ENCODE measurements at places on chromosomes 4 and X.
A peak's percentile ranks its signal among the peaks of the same experiment; 100 is the strongest.

GRCh38 chr4:48680848-48681568 lies 99.1 kb downstream of the FRYL start:
- no peak for DNase-seq

- DNase-seq, result no peak
Observed at GRCh38 chrX:118503260-118504041, 7.8 kb downstream of the DOCK11 start.

DNA sequence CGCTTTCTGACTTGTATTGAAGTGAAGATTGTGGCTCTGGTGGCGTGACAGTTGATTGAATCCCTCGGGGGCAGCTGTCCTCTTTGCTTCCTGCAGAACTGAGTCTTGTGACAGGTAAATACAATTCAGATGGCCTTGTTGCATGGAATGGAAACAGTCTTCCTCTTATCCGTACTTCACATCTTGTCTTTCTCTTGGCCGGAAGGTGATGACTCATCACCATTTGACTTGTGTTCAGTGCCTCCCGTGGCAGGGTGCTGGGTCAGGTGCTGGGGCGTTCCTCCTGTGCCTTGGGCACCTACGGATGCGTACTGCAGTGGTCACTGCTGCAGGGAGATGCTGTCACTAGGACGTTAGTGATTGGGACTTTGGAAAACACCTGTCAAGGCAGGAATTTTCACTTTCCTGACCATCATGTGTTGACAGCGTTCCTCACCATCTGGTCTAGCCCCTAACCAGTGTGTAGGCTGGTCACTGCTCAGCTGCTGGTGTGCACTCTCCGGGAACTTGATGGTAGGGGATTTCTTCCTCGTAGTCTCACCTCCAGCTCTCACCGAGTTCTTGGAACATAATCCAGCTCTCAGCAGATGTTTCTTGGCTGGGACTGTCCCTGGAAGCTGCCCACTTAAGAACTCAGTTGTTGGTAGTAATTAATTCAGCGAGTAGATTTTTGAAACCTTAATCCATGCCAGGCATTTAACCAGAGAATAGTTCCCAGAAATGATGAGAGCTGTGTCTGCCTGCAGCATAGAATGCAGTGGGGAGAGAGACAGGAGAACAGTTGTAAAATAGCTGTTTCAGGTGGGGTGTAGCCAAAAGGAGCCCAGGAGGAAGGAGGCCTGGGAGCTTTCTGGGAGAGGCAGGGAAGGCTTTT lies 7.2 kb downstream of the TBC1D14 start:
- DNase-seq, result peak; percentile 65

DNA sequence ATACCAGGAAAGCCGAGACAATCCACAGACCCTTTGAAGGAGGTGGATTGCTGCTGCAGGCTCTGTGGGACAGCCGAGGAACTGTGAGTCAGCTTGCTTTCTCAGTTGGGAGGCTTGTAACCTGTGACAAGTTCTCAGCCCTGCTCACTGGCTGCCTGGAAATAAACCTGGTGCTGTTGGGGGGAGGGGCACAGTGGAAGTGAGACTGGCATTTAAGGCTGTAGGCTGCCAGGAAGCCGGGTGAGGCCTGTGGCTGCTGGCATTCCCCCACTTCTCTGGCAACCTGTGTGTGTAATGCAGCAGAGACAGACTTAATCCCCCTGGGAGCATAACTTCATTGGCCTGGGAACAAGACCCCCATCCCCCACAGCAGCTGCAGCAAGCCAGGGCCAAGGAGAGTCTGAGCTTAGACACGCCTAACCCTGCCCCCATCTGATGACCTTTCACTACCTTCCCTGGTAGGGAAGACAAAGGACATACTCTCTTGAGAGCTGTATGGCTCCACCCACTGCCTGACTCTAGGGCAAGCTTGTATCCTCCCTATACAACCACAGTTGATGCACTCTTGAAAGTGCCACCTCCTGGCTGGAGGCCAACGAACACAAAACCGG lies 64.1 kb downstream of the ALPK1 start:
- no peak for DNase-seq

GRCh38 chr4:147550626-147551246 lies 66.5 kb upstream of the TMEM184C start:
- DNase-seq, result no peak

GRCh38 chrX:153921070-153921469 lies 5.0 kb downstream of the ARHGAP4 start:
- DNase-seq, result no peak

- no peak for DNase-seq
Observed at GRCh38 chr4:71167083-71167482, 171.7 kb upstream of the SLC4A4 start.

DNA sequence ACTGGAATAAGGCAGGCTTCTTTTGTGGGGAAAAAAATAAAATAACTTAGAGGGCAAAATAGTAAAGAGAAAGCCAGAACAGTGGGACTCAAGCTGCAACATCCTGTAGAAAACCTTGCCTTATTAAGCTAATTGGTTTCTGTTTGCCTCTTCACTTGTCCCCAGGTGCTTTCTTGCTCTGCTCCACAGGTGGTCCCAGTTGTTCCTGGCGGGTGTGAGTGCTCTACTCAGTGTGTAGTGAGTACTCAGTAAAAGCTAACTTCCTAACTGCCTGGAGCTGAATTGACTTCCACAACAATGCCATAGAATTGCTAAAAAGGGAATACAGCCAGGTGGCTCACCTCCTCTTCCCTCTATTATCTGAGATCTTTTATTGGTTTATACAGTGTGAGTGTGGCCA lies 930.2 kb downstream of the C4orf33 start:
- DNase-seq, result no peak

GRCh38 chr4:130028552-130028951 lies 932.6 kb downstream of the C4orf33 start:
- DNase-seq, result no peak

- no peak for DNase-seq
Observed at GRCh38 chrX:21661316-21661715, 3.2 kb upstream of the KLHL34 start.

- DNase-seq, result no peak
Observed at GRCh38 chrX:47540754-47541538, 20.1 kb upstream of the ARAF start.

DNA sequence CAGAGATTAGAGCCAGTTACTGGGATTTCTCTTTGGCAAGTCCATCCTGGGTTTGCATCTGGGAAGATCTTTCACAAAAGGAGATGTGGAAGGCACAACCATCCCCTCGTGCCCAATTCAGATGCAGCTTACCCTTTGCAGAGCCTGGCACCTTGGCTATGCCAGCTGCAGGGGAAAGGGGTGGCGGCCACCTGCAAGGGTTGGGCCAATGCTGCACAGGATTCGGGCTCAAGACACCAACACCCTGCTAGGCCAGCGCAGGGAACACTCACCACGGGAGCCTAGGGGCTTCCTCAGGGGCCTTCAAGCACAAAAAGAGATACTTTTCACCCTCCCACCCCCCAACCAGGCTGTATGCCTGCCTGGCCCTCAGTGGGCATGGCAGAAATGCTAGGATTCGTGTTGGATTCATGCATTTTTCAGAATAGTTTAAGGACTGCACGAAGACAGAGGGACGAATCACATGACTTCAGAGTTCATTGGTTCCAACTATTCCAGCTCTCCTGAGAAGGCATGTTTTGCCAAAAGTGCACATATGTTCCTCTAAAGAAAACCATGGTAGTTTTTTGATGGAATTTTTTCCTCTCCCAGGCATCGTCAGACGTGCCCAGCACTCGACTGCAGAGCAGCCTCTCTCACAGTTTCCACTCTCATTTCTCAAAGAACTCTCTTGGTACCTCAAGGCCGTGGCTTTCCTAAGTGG lies 94.4 kb downstream of the PHKA2 start:
- DNase-seq, result no peak

GRCh38 chr4:6445403-6446129 lies 26.8 kb downstream of the PPP2R2C start:
- DNase-seq, result no peak

DNA sequence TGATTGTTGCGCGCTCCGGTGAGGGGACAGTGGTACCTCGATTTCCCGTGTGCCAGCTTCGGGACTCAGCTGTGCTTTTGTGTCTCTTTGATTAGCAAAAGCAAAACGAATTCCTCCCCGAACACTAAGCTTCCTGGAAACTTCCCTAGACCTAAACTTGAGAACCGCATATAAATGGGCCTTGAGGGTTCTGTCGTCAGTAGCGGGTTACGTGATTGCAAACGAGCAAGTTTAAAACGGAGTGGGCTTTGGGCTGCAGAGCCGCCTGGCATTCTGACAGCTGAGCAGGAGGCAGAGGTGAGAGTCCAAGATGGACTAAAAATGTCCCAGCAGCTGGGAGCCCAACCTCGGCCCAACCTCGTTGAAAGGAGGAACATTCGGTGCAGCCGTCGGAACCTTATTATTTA lies 1.2 kb upstream of the TAPT1 start:
- peak; percentile 49 for DNase-seq

DNA sequence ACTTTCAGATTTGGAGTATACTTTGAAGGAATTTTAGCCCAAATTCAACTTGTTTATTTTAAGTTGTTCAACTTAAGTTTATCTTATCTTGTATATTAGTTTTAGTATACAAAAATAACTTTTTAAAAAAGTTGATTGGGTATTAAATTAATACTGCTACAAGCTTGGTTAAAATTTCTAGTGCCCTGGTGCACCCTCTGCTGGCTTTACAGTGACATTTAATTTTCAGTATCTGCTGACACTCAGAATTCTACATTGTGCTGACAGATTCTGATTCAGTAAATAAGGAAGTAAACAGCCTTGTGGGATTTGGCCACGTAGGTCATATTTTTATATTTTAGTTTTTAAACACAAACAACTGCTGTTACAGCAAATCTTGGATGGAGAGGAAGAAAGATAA lies 2.9 kb downstream of the EDA start:
- no peak for DNase-seq

DNA sequence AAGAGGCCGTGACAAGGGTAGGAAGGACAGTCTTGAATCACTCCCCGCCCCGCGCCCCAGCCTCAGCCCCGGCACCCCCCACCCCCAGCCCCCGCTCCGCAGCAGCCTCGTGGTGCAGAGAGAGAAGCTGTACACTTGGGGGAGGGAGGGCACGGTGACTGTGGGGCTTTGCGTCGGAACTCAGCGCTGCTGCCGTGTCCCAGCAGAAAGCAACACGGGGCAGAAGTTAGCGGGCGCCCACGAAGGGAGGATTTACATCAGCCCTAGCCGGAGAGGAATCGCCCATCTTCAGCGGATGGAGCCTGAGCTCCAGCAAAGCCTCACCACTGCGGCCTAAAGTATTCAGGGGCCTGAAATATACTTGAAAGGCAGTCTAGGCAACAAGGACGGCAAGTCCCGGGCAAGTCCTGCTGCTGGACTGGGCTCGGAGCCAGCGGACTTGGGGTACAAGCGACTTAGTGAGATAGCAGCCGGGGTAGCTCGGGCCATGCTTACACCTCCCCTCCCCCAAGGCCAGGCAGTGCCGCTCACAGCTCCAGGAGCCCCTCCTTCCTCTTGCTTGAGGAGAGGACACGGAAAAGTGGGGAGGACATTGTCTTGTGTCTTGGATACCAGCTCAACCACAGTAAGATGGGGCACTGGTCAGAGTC lies 18.5 kb upstream of the OPN1LW start:
- no peak for DNase-seq

DNA sequence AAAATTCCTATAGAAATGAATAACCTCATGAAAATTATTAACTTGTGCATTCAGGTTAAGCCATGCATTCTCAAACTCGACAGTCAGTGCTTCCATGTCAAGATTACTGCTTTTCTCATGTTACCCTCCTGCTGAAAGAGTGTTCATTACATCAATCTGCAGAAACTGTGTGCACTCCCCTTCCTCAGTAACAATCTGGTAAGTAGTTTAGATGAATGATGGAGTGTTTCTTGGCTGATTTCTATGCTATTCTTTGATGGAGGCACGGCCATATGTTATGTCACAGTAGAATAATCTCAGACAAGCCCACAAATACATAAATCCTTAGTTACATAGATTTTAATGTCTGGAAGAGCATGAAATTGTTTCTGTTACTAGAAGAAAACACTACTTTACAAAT lies 193.3 kb upstream of the FAM47A start:
- DNase-seq, result no peak

GRCh38 chrX:118627084-118627758 lies 100.2 kb upstream of the IL13RA1 start:
- DNase-seq, result no peak

- DNase-seq, result no peak
Observed at GRCh38 chrX:68697465-68698125, 50.1 kb downstream of the STARD8 start.

- DNase-seq, result no peak
Observed at GRCh38 chr4:6475492-6476020, 3.1 kb upstream of the PPP2R2C start.

GRCh38 chr4:184668511-184669114 lies 19.1 kb downstream of the PRIMPOL start:
- no peak for DNase-seq

- DNase-seq, result peak; percentile 65
Observed at GRCh38 chr4:102625232-102625930, 124.2 kb downstream of the NFKB1 start.

DNA sequence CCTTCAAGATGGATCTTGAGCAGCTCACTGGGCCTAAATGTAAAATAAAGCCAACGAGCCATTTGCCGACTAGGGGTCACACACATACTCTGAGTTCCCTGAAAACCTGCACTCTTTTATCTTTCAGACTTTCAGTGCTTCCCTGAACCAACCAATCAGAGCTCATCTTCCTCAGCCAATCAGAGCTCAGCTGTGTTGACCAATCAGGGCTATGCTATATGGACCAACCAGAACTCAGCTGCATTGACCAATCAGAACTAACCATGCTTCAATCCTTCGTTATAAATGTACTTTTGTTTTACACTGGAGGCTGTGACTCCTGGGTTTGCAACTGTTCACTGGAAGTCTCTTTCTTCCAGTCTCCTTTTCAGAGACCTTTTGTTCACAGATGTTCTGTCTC lies 19.3 kb downstream of the SLC25A53 start:
- DNase-seq, result no peak

GRCh38 chr4:39103291-39103690 lies 41.3 kb downstream of the KLHL5 start:
- no peak for DNase-seq

GRCh38 chrX:141405486-141405852 lies 163.2 kb upstream of the SPANXC start:
- DNase-seq, result no peak

DNA sequence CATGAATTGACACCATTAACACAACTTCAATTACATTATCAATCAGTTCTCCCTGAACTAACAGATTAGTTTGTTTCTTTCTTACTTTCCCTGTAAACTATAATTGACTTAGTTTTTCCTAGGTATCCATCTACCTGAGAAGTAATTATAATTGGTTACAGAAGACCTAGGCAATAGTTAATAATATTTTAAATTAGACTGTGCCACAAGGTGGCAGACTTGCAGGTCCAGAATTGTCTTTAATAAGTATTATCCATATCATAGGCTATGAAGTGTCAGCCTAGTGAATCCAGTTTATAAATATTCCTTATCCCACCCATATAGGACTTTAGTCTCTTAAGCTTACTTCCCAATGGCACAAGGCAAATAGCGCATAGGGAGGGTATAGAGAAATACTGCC lies 48.9 kb upstream of the FAM47B start:
- DNase-seq, result no peak

Data from activated T-cell treated with anti-CD3 and anti-CD28 coated beads, Interleukin-2, amount 50 U/mL, for 48 hours (primary cell).